Iris pigment epithelial cell (primary cell): ENCODE measurements at places on chromosomes 16 and 17.

DNA sequence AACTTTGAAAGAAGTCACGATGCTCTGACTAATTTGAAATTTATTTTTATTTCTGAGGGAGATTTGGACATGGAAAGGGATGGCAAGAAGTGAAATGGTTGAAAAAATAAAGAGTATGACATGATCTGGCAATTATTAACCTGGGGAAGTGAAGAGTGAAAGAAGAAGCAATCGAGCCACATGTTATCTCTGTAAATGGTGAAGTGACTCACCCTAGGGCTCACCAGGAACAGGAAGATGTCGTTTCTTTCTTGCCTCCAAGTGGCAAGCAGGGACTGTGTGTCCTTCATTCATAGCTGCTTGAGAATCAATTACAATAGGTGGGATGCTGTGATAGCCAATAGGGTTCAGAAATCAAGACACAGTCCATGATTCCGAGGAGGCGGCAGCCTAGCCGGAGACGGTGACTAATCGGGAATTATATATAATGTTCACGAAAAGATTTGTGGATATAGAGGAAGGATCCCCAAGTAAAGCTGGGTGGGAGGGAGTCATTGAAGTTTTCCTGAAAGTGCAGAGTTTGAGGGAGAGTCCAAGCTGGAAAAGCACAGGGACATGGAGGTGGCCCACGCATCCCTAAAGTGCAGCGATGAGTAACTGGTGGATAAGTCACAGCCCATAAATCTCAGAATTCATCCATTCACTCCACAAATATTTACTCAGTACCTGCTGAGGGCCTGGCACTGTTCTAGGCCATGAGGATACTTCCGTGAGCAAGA, 18.2 kb upstream of the KRT20 start:
- peak; percentile 55 for DNase-seq

- peak; percentile 52 for DNase-seq
Observed at GRCh38 chr17:18960803-18961511, 9.0 kb downstream of the SLC5A10 start.

DNA sequence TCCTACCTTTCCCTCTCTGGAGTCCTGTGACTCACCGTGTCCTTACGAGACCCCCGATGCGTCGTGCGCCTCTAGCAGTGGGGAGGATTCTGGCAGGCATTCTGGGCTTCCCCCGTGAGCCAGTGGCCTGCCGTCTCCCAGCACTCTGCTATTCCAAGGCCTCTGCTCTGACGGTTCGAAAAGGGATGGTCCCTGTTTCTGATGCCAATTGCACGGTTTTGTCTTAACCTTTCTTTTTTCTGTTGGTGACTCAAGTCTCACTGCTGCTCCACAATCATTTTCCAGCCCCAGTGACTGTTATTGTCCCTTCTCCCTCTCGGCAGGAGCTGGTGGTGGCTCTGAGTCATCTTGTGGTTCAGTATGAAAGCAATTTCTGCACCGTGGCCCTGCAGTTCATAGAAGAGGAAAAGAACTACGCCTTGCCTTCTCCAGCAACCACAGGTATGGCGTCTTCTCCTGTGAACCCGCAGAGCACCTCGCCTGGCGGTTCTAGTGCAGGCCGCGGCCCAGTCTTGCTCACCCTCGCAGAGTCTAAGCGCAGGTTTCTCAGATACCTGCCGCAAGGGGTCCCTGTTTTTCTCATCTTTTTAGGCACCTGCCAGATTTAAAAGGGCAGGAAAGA, 100.1 kb upstream of the CHMP6 start:
- DNase-seq: peak; percentile 87

DNA sequence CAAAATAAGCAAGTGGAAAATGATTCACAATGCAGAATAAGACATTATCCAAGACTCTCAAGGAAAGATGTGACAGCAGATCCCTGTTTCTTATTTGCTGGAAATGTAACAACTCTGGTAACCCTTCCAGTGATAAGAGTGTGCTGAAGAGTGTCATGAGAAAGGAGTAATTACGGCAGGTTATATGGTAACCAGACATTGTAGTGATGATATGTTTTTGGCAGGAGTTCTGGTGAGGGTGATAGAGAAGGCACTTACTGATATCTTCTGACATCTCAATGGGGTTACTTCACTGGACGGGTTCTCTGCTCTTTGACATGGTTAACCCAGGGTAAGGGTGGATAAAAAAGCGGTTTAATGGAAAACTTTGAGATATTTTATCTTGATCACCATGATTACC, 1270.9 kb downstream of the CDH11 start:
- no peak for DNase-seq

- no peak for DNase-seq
Observed at GRCh38 chr16:8990445-8990844, 26.7 kb upstream of the USP7 start.

DNA sequence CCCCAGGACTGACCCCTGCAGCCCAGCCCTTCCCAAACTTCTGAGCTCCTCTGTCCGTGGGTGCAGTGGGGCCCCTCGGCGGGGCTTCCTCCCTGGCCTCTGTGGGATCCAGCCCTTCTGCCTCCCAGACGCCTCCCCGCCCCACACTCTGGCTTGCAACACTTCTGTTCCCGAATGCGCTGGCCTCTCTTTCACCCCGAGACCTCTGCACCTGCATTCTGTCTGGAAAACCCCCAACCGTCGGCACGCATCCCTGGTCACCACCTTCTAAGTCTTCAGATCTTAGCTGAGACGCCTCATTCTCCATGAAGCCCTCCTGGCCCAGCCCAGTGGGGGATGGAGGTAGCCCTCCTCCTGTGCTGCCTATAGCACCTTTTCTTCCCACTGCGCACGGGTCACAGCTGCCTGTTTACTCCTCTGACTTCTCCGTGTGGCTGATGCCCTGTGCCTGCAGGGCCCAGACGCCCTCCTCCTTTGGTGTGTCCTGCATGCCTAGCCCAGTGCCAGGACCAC, 26.4 kb downstream of the TMEM235 start:
- peak; percentile 90 for DNase-seq

GRCh38 chr17:76925441-76925891, 57.3 kb downstream of the MGAT5B start:
- DNase-seq: no peak

DNA sequence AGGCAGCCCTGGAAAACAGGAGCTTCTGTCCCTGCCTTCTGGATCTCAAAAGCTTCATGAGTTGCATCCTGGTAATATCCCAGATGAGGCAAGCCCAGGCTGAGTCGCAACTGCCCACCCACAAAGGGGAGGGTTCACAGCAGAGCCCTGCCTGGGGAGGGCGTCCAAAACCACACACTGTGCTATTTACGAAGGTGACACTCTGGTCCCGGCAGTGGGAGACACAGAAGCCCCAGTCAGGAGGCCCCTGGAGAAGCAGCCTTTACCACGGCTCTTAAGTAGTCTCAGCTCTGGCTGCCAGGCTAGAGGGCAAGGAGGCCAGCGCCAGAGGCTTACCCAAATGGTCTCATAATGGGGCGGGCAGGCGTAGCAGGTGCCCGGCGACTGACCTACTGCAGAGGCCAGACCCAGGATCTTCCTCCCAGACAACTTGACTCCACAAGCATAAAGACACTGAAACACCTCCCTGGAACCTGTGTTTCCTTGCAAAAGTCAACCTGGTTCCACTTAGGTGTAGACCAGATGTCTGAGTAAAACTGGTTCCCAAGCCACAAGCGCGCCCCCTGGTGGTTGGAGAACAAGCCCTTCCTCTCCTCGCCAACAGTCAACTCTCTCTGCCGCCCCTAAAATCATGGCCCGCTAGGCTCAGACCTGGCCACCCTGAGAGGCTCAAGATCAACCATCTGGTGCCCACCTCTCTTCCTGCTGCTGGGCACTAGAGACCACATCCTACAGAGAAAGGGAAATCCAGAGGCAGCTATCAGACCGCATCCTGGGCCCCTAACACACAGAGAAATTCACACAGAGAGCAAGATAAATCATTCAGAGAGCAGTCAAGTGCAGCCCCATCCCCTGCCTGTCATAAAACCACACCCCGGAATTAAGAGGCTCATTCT, 5.2 kb downstream of the AXIN2 start:
- DNase-seq: peak; percentile 61

- no peak for DNase-seq
Observed at GRCh38 chr16:30493941-30494488, 21.5 kb downstream of the ITGAL start.

DNA sequence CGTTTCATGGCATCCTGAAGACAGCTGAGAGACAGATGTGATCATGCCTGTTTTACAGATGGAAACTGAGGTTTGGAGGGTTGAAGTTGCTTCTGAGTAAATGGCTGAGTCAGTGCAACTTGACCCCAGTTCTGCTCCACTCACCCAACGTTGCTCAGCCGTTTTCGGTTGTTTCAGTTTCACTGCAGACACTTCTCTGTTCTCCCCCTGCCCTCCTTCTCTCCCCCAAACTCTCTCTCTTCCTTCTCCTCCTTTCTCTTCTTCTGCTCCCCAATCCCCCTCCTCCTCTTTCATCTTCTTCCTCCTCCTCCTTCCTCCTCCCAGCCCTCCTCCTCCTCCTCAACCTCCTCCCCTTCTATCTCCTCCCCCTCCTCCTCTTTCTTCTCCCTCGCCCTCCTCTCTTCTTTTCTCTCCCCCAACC, 9.4 kb upstream of the CEP20 start:
- DNase-seq: peak; percentile 70

GRCh38 chr17:61398721-61399130, 917 bp upstream of the TBX2 start:
- DNase-seq: no peak

- DNase-seq: peak; percentile 62
Observed at GRCh38 chr16:1993731-1994131, 4.0 kb downstream of the SYNGR3 start.

GRCh38 chr17:79087428-79088143, 13.0 kb downstream of the ENGASE start:
- peak; percentile 22 for DNase-seq

DNA sequence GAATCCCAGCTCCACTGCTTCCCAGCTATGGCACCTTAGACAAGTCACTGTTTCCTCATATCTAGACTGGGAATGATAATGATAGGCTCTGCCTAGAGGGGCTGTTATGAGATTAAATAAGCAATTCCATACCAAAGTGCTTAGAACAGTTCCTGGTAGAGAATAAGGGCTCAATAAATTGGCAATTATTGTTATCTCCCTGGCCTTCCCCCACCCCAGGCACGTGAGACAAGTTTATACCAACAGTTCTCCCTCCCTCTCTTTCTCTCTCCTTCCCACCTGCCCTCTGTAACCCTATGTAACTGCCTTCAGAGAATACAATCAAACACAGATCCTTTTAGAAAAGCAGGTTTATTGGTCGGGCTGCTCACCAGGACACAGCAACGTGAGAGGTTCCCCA, 13.9 kb upstream of the STAT3 start:
- DNase-seq: no peak

GRCh38 chr17:66290101-66290722, 12.2 kb upstream of the PRKCA start:
- DNase-seq: no peak

DNA sequence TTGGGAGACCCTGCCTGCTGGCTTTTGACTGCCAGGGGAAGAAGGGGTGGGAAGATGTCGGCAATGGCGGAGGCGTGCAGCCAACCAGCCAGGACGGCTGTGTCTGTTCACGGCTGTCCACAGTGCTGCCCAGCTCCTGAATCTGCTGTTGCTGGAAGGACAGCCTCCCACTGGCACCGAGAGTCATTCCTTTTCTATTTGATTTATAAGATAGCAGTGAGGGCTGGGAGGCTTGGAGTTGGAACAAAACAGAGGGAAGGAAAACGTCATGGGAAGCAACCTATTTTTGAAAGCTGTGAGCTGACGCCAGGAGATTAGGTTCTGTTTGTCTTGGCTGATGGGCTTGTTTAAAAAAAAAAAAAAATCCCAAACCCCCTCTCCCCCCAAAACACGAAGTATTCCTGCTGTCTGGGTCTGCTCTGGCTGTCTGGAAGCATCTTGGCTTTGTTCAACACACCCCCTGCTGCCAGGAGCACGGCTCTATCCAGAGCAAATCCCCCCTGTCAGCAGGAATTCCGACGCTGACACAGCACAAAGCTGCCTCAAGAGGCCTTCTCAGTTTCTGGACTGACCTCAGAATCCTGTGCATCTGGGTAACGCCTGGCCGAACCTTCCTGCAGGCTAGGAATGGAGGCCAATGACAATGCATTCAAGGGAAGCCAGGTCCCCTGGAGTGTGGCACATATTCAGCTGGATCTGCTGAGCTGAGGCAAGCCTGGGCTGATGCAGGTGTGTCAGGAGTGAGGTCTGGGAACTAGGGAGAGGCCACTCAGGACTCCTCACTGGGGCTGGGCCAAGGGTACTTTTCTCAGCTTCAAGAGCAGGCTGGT, 41.0 kb upstream of the SREBF1 start:
- peak; percentile 85 for DNase-seq

DNA sequence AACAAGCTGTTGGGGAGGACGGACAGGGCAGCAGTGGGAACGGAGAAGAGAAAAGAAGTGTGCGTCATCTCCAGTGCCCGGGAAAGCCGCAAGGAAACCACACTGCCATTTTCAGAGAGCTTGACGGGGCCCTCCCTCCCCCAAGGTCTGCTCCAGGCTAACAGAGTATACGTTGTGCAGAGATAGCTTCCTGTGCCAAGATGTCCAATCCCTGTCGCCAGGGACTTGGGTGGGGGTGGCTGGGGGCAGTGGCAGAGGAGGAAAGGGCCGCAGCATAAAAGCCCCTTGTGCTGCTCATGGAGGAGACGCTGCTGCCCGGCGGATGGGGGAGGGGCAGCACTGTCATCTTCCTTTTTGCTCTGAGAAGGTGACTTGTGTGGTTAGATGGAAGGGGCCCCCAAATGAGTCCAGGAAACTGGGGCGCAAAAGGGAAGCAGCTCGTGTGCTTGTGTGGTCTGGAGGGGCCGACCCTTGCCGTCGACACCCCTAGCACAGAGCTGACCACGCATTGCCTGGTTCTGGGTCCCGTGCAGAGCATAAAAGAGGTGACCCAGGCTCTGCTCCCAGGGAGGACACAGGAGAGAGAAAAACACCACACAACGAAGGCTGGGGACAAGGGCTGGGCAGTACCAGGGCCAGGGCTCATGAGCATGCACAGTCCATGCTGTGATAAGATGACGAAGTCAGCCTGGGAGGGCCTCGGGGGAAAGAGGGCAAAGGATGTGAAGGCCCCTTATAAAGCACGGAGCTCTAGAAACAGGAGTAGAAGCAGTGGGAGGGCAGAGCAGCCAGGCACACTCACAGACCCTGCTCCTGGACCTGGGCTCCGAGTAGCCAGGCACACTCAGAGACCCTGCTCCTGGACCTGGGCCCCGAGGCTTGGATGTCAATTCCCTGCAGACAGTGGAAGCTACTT, 372.7 kb downstream of the SLC39A11 start:
- peak; percentile 65 for DNase-seq

GRCh38 chr17:53707566-53707965, 115.2 kb upstream of the KIF2B start:
- no peak for DNase-seq
